Stimulated activated CD4-positive, alpha-beta T cell treated with anti-CD3 and anti-CD28 coated beads, TNF-alpha, amount 100 ng/mL, for 24 hours (primary cell): ENCODE measurements at places on chromosomes 7 and 10.

- DNase-seq = no peak
Measured at GRCh38 chr10:81096558-81096957, 558.9 kb downstream of the SH2D4B start.

DNA sequence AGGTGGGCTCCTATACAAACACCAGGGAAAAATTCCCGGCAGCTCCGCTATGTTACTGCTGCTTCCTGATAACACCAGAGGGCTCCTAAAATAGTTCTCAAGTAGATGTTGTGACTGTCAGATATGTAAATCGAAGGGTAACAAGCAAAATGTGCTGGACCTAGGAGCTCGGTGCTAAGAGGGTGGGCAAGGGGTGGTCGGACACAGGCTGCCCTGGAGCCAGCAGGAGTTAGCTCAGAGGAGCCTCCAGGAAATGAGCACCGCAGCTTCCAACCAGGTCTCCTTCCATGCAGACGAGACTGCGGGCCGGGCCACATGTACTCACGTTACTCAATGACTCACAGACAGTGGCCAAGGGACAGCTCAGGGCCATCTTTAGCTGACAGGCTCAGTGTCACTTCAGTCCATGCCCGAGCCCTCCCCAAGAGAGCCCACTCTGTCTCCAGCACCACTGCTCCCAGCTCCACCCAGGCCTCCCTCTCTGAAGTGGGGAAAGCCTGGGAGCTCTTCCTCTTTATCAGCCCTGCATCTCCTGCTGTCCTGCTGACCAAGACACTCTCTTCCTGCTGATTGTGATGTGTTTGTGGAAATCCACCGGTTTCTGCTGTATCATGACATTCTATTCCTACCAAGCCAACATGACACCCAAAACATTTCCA lies 37.2 kb upstream of the TMEM273 start:
- DNase-seq = no peak

- no peak for DNase-seq
Measured at GRCh38 chr7:55121249-55121648, 102.4 kb downstream of the EGFR start.

DNA sequence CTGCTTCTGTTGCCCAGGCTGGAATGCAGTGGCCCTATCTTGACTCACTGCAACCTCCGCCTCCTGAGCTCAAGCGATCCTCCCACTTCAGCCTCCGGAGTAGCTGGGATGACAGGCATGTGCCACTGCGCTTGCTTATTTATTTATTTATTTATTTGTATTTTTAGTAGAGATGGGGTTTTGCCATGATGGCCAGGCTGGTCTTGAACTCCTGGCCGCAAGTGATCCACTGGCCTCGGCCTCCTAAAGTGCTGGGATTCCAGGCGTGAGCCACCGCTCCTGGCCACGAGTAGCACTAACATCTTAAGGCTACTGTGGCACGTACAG lies 70.9 kb downstream of the CARD11 start:
- no peak for DNase-seq

DNA sequence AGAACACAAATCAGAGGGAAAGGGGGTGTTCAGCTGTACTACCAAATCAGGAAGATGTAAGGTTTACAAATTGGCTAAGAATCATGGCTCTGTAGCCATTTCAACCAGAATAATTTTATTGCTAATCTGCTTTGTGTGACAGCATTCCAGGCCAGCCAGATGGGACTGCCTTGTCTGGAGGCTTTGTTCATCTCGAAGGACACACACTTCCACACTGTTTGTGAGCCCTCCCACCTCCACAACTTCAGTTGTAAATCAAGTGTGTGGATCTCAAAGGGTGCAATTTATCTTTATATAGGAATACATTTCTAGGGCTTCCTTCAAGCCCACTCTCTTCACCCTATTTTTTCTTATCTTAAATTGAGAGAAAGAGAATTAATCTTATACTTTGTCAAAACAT lies 6.9 kb upstream of the OIT3 start:
- no peak for DNase-seq

DNA sequence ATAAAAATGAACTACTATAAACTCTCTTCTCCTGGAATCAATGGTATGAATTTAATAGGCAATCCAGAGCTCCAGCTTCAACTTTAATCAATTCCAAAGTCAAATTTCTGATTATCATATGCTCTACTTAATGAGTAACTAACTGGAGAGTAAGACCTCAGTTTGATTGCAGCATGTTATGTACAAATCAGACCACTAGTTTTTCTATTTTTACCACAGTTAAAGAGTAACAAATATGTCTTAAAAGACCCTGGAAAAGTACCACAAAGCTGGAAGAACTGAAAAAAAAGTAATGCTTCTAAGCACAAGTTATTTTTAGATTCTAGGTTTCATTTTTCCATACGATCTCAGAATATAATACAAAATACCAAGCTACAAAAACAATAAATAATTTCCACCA lies 56.0 kb upstream of the TNKS2 start:
- no peak for DNase-seq

- DNase-seq = no peak
Measured at GRCh38 chr10:128570319-128570995, 444.2 kb upstream of the MKI67 start.

DNA sequence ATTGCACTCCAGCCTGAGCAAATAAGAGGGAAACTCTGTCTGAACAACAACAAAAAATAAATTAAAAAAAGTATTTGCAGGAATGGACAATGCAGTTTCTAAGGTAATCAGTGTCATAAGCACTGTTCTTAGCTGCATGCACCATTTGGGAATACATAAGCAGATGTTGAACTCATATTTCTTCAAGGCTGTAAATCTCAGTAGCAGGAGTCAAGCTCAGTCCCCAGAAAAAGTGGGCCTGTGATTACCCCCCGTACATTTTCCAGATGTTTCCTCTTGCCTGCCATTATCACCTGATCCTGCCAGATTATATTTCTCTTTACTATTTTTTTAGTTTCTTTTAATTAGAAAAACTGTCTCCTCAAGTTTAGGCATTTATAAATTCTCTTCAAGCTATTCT lies 667.6 kb upstream of the ANKRD30A start:
- DNase-seq = no peak

DNA sequence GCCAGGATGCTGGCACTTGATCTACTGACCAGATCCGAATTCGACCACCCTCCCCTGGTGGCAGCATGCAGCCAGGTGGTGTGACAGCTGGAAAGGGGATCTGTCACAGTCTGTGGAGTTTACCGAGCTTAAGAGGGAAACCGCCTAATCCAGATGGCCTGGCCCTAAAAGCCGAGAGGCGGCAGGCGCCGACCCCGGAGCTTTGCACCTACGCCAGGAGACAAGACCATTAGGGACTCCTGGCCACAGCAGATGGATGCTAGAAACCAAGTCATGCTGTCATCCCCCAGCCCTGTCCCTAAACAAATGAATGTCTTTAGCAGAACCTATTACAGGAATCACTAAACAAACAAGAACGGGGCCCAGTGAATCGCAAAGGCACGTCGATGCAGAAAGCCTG lies 27.7 kb downstream of the RCC1L start:
- no peak for DNase-seq

GRCh38 chr10:105071980-105072379 lies 430.9 kb downstream of the SORCS3 start:
- DNase-seq = no peak

DNA sequence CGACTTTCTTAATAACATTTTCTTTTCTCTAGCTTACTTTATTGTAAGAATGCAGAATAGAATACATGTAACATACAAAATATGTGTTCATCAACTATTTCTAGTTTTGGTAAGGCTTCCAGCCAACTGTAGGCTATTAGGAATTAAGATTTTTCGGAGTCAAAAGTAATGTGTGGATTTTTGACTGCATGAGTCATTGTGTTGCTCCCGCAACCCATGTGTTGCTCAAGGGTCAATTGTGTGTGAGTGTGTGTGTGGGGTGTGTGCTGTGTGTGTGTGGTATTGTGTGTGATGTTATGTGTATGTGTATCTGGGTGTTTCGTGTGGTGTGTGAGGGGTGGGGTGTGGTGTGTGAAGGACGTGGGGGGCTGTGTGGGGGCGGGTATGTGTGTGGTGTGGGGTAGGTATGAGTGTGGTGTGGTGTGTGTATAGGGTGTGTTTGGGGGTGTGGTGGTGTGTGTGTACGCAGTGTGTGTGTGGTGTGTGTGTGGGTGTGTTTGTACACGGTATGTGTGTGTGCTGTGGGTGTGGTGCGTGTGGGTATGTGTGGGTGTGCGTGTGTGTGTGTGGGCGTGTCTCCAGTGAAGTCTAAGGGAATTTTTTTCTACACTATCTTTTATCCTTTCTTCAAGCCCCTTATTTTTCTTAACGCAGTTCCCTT lies 60.5 kb downstream of the RSU1 start:
- no peak for DNase-seq

GRCh38 chr7:12879139-12879538 lies 191.7 kb downstream of the ARL4A start:
- DNase-seq = no peak

DNA sequence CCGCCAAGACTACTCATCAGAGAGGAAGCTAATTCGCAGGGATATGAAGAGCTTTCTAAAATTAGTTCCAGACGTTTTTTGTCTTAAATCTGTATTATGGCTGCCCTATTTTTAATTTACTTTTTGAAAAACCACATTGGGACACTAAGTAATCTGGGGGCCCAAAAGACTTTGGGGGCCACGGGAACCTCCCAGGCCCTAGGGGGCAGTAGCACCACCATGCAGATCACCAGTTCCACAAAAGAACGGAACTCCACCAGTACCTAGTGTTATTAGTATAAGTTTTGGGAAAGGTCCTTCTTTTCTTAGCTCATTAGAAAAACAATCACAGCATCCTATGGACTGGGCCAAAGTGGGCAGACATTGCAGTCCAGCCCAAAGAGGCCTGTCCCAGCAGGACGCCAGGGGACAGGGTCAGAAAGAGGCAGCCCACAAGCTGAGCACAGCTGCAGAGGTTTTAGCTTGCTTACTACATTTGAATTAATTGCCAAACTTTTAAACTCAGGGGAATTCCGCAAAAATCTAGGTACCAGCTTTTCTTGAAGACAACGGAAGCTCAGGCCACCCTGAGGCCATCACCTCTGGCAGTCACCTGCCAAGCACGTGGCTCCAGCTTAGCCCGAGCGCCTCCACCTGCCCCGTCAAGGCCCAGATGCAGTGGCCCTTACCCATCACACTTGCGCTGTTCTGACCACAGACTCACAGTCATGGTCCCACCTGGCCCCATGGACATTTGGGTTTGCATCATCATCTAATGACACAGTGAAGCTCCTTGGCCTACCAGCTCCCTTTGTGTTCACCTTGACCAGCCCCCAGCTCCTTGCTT lies 74.8 kb downstream of the PARP12 start:
- no peak for DNase-seq

DNA sequence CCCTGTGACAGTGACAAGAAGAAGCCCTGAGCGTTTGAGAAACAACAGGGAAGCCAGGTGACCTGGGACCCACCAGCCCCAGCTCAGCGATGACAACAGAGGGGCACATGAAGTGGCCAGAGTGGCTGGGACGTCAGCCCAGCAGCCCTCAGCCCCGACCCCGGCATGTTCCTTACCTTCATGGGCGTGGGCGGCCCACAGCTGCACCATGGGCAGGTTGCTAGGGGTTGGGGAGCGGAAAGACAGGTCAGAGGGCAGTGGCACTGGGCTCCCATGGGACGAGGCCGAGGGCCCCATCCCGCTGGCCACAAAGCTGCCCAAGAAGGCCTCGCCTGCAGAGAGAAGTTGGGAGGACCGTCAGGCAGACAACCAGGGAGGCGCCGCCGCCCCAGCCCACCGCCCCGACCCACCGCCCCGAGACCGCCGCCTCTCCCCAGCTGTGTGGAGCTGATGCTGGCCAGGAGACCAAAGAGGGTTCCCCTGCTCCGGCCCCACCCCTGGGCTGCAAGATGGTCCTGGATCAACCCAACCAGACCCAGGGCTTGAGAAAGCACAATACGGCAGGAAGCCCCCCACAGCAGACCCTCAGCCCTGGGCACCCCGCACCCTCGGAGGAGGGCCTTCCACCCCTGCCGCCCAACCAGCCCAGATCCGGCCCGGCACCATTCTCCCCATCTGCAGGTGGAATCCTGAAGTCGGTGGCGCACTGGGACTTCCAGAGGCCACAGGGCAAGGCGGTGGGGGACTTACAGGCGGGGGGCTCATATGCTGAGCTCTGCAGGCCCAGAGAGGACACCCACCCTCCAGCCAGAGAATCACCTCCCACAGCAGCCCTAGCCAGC lies 29.1 kb downstream of the TNRC18 start:
- DNase-seq = no peak

DNA sequence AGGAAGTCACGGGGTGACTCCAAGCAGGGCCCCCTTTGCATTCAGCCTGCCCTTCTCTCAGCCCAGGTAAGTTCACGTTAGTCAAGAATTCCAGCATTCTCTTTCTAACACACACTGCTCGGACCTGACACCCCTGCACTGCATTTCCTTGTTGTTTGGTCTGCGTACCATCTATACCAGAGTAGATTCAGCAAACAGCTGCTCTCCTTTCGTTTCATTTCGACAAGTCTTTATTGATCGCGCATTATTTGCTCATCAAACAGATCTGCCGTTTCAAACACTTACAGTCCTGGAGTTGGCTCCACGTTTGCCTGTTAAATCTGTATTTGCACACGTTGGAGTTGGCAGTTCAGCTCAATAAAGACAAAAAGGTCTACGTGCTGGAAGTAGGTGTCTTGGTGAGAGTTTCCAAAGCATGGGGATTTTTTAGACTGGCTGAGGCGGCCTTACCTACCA lies 495.1 kb downstream of the RPS24 start:
- DNase-seq = no peak

GRCh38 chr7:126119981-126120380 lies 1132.8 kb downstream of the GRM8 start:
- DNase-seq = no peak

- no peak for DNase-seq
Measured at GRCh38 chr10:78288663-78289062, 255.0 kb downstream of the RPS24 start.

GRCh38 chr7:152521420-152522337 lies 85.9 kb upstream of the KMT2C start:
- no peak for DNase-seq

DNA sequence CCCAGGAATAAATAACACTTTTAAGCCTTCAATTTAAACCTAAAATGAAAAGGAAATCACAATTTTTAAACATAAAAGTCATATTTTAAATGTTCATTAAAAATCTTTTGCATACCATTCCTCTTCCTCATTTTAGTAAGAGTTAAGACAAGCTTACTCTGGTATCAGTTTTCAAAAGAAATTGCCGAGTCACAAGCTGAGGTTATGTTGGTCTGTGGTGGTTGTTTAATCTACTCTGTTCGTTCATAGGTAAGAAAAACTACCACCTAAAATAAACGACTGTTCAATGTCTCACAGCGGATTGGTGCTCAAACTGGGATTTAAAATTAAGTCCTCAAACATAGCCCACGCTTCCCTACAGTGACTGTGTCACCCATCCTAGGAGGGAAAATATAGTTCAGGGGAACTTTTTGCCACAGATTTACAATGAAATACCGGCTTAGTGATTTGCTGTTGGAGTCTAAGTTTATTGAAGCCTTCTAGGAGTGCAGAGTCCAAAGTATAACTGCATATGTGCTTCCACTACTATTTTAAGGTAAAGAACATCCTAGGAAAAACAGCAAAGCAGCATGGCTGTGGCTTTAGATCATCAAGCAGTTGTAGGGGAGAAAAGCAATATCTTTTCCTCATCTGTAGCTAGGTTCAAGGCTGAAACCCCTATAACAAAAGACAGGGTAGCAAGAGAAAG lies 61.1 kb downstream of the GNAT3 start:
- DNase-seq = no peak
